Suppressor macrophage (primary cell): ENCODE measurements at places on chromosomes 12 and 14.

DNA sequence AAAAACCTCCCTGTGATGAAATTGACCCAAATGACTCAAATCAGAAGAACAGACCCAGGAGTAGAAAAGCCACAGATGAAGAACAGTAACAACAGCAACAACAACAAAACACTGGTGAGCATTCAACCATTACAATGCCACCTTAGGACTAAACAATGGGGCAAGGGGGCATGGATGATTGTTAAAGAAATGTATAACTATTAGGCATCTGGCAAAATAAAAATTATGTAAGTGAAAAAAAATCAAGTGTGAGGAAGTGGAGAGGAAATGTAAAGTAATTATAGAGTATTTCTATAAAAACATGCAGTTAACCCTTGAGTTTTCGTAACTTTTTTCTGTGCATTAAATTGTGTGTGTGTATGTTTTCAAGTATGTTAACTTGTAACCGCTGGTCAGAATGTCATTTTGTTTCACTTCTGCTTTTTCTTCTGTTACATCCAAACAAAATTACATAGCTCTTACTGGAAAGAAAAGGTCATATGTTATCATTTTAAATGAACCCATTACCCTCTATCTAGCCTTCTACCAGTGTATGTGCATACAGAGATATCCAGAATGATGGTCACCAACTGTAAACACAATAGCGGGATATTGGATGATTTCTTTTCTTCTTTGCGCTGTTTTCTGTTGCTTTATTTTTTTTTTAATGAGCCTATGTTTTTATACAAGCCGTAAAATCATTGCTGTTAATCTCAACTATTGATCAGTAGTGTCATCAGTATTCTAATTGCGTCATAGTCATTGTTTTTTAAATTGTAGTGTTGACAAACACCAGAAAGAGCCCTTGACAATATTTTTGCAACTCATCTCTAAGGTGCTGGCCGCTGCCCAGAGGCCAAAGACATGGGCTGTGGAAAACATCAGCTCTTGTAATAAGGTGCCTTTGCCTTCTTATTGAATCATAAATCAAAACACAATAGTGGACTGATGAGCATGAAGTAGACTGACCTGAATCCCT lies 170.6 kb downstream of the CRADD start:
- DNase-seq = peak; percentile 89

GRCh38 chr12:13811061-13811460 lies 170.3 kb downstream of the GRIN2B start:
- DNase-seq = no peak

GRCh38 chr12:51217133-51217967 lies 512 bp downstream of the POU6F1 start:
- DNase-seq = peak; percentile 50

DNA sequence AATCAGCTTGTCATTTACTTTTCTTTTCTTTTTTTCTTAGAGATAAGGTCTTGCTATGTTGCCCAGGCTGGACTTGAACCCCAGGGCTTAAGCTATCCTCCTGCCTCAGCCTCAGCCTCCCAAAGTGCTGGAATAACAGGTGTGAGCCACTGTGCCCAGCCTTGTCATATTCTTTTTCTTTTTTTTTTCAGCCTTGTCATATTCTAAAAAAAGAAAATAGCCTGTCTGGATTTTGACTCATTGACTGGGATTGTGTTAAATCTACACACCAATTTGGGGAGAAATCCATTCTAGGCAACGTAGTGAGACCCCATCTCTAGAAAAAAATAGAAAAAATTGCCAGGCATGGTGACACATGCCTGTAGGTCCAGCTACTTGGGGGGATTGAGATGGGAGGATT lies 24.1 kb downstream of the ATP5MC2 start:
- DNase-seq = no peak

GRCh38 chr14:23694949-23695663 lies 58.9 kb downstream of the DHRS2 start:
- DNase-seq = peak; percentile 53

- DNase-seq = no peak
These were observed 5.8 kb upstream of the OVCH1 start for GRCh38 chr12:29503283-29503682.

DNA sequence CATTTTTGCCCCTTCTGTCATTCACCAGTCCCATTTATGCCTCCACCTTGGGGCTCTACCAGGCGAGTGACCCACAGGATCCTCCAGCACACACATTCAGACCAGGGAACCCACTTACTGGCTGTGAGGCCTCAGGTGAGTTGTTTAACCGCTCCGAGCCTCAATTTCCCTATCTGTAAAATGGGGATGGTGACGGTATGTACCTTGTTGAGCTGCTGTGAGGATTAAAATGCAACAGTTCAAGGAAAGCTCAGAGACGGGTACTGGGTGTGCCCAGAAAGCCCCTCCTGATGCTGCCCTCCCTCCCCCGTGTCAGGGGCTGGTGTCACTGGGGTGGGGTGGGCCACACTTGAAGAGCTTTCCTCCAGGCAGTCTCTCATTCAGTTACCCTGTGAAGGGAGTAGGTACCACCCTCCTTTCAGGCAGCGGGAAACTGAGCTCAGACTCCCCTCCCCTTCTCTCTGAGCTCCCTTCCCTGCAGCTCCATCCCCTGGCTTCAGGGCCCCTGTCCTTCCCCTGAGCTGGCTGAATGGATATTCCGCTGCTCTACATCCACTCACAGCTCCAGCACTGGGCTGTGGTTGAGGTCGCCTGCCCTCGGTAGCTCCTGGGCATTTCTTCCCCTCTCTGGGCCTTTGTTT lies 1.4 kb upstream of the SERPINA1 start:
- DNase-seq = no peak

DNA sequence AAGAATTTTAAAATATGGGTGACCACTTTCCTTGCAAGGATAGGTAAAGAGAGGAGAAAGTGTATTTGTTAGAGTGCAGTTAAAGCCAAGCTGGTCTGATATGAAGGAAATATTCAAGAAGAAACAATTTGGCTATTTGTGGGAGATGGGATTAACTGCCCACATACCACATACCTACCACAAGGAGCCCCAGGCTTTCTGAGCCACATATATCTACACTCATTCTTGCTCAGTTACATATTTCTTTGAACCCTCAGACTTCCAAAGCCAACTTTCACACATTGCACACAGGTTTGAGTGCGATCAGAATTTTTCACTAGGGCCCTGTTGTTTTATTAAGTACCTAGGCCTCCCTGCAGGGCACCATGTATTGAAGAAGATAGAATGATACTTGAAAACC lies 330.2 kb downstream of the ZFP36L1 start:
- DNase-seq = no peak

GRCh38 chr14:55731881-55732498 lies 152.0 kb downstream of the KTN1 start:
- peak; percentile 65 for DNase-seq

DNA sequence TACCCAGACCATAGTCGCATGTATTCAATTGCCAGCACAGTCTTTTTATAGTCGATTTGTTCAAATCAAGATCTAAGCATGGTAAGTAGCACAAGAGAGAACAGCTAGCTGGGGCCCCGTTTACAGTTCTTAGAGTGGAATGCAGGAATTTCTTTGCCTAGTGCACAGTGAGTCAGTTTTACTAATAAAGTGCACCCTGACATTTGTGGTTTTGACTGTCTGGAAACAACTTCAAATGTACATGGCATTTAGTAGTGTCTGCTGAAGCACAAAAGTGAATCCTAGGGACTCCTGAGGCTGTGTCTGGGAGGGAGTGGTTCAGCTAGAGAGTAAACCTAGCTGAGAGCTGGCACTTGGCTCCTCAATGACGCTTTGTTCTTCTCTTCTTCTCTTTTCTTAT lies 64.9 kb downstream of the TMX1 start:
- no peak for DNase-seq

DNA sequence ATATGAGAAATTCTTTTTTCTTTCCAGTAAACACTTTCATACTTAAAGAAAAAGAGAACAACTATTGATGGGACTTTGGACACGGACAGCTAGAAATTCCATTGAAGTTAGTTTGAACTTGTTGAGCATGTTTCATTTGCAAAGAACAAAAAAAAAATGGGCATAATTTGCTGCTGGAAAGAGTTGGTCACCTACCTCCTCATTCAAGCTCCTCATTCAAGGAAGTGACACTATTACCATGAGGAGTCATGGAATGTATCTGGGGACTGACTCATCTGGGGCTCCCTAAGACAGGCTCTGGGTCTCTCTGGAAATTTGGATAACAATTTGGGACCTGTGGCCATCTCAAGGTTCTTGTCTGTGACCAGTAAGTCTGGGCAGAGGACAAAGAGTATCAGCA lies 50.4 kb downstream of the KICS2 start:
- DNase-seq = peak; percentile 42

GRCh38 chr14:63174760-63175191 lies 29.5 kb upstream of the RHOJ start:
- DNase-seq = peak; percentile 2

DNA sequence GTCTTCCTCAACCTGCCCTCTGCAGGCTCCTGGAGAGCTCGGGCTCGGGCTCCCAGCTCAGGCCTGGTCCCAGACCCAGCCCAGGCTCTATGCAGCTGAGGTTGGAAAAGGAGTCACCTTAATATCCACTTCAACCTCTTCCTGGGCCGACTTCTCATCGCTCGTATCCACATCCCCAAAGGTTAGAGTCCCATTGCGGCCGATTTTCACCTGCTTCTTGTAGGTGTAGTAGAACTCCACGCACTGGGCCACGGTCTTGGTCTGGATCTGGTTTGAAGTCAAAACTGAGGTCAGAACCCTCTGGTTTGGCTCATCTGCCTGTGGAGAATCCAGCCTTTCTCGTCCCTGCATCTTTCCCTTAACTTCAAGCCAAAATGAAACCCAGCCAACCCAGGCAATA lies 8.4 kb upstream of the PNMA1 start:
- no peak for DNase-seq

DNA sequence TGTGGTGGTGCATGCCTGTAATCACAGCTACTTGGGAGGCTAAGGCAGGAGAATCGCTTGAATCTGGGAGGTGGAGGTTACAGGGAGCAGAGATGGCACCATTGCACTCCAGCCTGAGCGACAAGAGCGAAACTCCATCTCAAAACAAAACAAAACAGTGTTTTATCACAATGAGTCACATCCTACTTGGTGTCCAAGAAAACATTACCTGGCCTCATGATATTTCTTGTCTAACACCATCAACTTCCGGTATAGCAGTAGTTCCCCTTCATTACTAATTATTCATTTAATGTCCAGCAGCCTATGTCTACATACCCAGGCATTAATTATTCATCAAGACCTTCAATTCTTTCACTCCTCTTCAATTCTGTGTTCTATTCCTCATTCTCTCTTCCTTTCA lies 115.5 kb downstream of the CCDC59 start:
- no peak for DNase-seq

- no peak for DNase-seq
These were observed 476.9 kb upstream of the PRICKLE1 start for GRCh38 chr12:43066471-43066870.

- peak; percentile 50 for DNase-seq
These were observed 1.6 kb downstream of the DGKA start for GRCh38 chr12:55932551-55932910.

DNA sequence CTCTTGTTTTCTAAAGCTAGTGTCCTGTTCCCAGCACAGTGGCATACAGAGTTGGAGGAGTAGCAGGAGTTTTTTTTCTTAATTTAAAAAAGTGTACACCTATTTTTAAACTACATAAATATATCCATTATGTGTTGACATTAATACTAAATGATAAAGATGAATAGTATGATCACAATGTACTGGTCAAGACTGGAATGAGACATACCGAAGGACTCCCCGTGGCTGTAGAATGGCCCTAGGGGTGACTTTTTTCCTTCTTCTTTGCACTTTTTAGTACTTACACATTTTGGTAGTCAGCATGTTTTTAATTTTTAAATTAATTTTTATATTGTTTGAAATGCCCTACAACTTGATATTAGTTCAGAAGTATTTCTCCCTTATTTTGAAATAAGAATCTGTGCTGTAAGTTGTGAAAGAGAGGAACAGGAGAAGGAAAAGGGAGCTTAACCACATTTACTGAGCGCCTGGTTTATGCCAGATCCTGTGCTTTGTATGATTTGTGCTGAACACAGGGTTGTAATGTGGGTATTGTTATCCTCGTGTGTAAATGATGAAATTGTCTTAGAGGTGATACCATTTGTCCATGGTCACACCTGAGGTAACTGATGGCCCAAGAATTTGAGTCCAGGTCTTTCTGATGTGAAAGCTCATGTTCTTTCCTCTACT lies 136.5 kb downstream of the TGFB3 start:
- DNase-seq = no peak

GRCh38 chr12:110824342-110824741 lies 22.4 kb upstream of the CCDC63 start:
- no peak for DNase-seq

DNA sequence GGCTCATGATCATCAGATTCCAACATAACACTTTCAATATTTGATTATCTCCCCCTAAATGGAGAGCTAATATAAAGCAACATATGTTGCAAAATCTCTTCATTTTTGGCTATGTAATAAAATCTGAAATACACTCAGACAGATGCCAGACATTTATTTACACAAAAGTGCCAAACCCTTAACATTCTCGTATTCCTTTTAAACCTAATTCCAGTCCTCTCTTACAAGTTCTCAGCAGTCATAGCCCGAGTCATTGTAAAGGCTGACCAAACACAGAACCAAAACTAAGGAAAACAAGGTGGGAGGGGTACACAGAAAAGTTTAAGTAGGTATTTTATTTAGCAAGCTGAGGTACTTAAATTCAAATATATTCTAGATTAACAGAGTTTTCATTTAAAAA lies 81.4 kb downstream of the LRP6 start:
- no peak for DNase-seq

DNA sequence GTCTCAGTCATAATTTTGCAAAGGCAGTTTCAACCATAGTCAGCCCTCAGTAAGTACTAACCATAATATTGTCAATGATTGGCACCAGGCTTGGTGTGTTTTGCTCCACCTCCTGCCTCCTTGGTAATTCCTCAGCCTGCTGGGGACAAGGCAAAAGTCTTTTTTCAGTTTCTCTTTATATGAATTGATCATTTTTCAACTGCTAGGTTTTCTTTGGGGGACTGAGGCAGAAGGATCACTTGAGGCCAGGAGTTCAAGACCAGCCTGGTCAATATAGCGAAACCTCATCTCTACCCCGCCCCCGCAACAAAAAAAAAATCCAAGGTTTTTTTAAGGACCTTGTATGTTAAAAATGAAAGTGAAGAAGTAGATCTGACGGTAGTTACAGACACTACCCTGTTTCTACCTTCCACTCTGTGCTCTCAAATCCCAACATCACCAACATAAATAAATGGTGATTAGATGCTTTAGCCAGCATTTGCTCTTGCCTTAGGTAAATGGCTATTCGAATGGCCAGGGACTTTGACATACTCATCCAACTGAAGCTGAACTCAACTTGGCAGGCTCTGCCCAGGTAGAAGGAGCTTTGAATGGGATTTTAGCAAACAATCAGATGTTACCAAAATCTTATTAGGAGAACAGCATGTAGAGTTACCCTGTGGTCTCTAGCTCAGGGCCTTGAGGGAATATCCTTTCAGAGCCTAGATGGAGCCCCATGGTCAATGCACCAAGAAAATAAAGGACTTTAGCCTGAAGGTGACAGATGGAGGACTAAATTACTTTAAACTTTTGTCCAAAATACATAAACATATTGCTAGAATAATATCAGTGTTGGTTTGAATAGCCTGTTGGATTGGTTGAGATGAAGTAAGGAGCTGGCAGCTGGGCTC lies 126.9 kb upstream of the AMIGO2 start:
- DNase-seq = no peak
